K562 (cell line): ENCODE measurements at places on chromosomes 11 and 22. TPM values are rescaled to one million over a fixed set of nuclear protein-coding genes. Genes with fewer than 3 reads are reported as not detected.

GRCh38 chr11:124747406-124748099 lies 4.5 kb downstream of the VSIG2 start:
- no peak overlapping the region for H3K27ac ChIP-seq
- H3K27me3 ChIP-seq = peaks cover 58% of the 10 kb centered on the region
- peaks cover 21% of the 10 kb centered on the region for H3K4me1 ChIP-seq
- DNase-seq = no peak
- no peaks in the 10 kb centered on the region for H3K36me3 ChIP-seq
- H3K4me3 ChIP-seq = no peak overlapping the region

DNA sequence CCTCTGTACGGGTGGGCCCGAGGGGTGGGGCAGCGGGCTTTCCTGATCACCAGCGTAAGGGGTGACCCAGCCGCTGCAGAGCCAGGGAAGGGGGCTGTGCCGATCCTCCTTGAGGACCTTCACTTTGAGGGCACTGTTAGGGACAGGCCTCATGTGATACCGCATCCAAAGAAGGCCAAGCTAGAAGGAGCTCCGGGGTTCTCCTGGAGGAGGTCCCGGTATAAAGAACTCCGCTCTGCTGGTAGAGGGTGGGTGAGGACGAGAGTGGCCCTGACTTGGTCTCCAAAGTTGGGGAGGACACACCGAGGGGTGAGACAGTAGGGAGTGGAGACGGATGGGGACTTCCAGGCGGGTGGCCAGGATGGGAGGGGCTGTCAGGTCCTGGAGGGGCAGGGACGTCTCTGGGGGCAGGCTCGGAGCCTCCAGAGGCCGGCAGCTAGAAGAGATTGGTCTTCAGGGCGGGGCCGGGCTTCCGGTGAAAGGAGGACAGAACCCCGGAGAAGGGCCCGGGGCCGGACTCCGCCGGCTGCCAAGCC lies 4.6 kb downstream of the PHOX2A start:
- peaks cover 31% of the 10 kb centered on the region for H3K4me1 ChIP-seq
- H3K27me3 ChIP-seq = peaks cover 2% of the 10 kb centered on the region
- H3K36me3 ChIP-seq = peaks cover 43% of the 10 kb centered on the region
- H3K27ac ChIP-seq = no peak overlapping the region
- no peak overlapping the region for H3K4me3 ChIP-seq
- no peak for DNase-seq

- H3K4me3 ChIP-seq = no peak overlapping the region
- no peaks in the 10 kb centered on the region for H3K4me1 ChIP-seq
- no peak overlapping the region for H3K27ac ChIP-seq
- peak; percentile 76 for DNase-seq
- peaks cover 52% of the 10 kb centered on the region; the same call in 2 of the 3 replicates for H3K36me3 ChIP-seq
Observed at GRCh38 chr11:74255741-74256375, 55.6 kb downstream of the P4HA3 start.

EP300 gene
- total RNA-seq = 27.9 and 28.6 TPM in 2 replicates

DNA sequence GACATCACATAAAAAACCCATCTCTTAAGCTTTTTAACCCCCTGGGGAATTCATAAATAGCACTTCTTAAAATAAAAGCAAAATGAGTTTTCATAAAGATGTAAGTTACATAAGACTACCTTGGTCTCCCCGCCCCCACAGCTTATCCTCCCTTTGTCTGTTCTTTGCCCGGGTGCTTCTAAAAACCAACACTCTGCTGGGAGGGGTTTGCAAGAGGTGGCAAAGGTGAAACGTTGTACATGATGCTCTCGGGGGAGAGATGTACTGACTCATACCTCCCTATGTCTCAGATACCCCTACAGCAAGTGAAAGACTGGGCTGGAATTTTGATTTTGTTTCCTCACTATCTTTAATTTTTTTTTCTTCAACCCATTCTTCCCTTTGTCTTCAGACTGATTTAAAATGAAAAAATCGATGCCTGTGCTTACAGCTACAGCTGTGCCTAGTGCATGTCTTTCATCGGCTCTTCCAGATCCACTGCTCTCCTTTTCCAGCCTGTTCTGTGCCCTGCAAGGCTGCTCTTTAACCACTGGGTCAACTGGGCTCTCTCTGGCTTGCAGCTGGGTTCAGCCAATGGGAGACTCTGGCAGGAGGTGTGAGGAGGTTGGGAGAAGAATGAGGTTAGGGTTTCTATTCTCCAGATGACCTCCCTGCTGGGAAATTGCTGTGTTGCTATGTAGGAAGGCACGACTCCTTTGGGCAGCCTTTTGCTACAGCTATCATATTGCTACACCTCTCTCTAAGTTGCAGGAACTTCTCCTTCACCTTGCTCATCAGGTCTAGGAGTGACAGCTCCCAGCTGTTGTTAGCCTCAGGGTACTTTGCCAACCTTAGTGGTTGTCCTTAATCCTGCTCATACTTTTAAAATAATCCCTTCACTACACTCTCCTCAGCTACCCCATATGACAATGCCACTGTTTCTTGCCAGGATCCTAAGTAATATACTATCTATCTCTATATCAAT lies 266.5 kb downstream of the TENM4 start:
- no peak overlapping the region for H3K27ac ChIP-seq
- no peak for DNase-seq
- no peaks in the 10 kb centered on the region for H3K4me1 ChIP-seq
- H3K27me3 ChIP-seq = no peaks in the 10 kb centered on the region
- H3K36me3 ChIP-seq = no peaks in the 10 kb centered on the region

GRCh38 chr11:100316952-100317351 lies 370.1 kb upstream of the ARHGAP42 start:
- H3K36me3 ChIP-seq = no peaks in the 10 kb centered on the region
- no peak for DNase-seq

- H3K27me3 ChIP-seq = no peaks in the 10 kb centered on the region
- no peak for DNase-seq
- H3K36me3 ChIP-seq = peaks cover 29% of the 10 kb centered on the region; the same call in 1 of the 3 replicates
- H3K27ac ChIP-seq = peak overlapping the region; percentile 78
Observed at GRCh38 chr11:65541093-65541982, 16.5 kb downstream of the SCYL1 start.

- H3K27ac ChIP-seq = no peak overlapping the region
- H3K36me3 ChIP-seq = no peaks in the 10 kb centered on the region
- no peaks in the 10 kb centered on the region; the same call in 2 of the 3 replicates for H3K4me1 ChIP-seq
- no peaks in the 10 kb centered on the region for H3K27me3 ChIP-seq
- DNase-seq = no peak
Observed at GRCh38 chr11:14334893-14335292, 24.1 kb downstream of the RRAS2 start.

OR2AT4 gene
- 1.6 and 2.3 TPM in 2 replicates for total RNA-seq
